ENCODE measurements at places on chromosomes 2 and 18.

GRCh38 chr2:174970092-174970491 is 35.1 kb downstream of the CHN1 start:
- no peak for DNase-seq

DNA sequence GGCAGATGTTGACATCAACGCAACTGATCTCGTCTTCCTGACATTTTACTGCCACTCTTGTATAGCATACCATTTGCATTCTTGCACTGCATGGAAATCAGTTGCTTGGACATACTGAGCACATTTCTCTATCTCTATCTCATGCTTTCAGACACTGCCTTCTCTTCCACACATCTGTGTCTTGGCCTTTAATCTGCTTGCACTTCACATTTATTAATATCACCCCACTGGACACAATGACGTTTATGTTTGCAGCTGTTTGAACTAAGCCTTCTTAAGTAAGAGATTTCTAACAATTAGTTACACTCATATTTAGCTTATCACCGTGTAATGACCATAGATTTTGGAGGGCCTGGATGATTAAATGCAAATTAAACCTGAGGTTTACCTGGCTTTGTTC is 229.8 kb upstream of the CDH19 start:
- no peak for DNase-seq

GRCh38 chr2:215677481-215677880 is 241.6 kb upstream of the FN1 start:
- DNase-seq, result no peak

GRCh38 chr2:164913640-164914350 is 41.5 kb downstream of the SLC38A11 start:
- DNase-seq, result no peak

DNA sequence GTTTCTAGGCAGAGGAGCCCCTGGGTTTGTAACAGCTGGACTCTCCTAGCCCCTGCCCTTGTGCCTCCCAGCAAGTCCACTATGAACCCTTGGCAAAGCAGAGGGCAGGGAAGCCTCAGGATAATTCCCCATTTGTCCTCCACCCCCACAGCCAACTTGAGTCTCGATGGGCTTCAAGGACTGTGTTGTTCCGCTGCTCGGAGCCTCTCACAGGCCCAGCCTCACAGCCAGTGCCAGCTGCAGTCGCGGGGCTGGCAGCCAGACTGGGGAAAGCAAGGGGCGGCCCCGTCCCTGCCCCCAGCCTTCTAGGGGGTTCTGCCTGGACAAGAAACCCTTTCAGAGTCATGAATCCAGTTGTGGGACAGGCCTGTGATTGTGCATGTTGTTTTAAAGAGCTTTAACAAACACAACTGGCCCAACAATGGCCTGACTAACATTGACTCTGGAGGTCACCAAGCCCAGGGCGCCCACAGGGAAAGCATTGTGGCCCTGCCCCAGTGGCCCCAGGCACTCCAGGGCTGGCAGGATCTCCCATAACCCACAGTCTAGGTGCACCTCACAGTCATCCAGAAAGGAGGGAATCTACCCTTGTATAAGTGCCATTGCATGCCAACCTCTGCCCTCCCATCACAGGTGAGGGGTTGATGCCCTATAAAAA is 71.8 kb upstream of the DAPL1 start:
- DNase-seq, result no peak
